ENCODE measurements at places on chromosomes 5 and 9.

- no peak for DNase-seq
Observed at GRCh38 chr5:110896901-110897300, 158.1 kb downstream of the SLC25A46 start.

DNA sequence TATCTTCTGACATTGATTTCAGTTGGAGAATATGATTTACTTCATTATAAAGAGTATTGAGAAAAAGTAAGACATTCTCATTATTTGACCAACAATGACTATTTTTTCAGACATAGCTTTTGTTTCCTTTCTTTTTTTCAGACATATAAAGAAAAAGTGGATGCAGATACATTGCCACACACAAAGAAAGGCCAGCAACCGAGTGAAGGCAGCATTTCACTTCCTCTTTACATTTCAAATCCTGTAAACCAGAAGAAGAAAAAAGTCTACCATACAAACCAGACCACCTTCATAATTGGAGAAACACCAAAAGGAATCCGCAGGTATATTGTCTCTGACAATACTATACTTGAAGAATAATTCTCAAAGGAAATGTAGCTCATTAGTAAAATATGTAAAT is 128.9 kb downstream of the ERCC6L2 start:
- no peak for DNase-seq

- DNase-seq, result no peak
Observed at GRCh38 chr9:11016081-11016480, 403.3 kb upstream of the PTPRD start.

DNA sequence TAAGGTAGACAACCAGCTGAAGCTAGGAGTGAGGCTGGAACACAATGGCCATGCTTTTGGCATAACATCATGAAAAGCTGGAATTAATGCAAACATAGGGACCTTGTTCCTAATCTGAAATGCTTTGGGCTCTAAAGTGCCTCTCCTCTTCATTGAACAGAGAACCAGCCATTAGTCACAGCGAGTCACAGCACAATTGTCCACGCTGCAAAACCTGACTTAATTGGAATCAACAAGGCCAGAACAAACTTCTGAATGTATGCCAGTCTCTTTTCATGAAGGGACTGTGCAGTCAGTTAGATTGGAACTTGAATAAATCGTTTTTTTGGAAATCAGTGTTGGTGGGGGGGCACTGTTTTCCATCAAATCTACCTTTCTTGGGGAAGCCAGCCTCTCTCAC is 96.5 kb downstream of the JAKMIP2 start:
- peak; percentile 12 for DNase-seq

DNA sequence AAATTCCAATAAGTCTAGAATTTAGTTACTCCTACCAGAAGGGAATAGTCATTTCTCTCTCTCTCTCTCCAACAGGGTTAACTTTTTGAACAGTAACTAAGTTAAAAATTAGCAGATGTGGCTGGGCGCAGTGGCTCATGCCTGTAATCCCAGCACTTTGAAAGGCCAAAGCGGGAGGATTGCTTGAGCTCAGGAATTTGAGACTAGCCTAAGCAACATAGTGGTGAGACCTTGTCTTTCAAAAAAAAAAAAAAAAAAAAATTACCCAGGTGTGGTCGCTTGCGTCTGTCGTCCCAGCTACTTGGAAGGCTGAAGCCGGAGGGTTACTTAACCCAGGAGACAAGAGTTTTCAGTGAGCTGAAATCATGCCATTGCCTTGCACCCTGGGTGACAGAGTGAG is 639.7 kb downstream of the PTPRD start:
- DNase-seq, result no peak

DNA sequence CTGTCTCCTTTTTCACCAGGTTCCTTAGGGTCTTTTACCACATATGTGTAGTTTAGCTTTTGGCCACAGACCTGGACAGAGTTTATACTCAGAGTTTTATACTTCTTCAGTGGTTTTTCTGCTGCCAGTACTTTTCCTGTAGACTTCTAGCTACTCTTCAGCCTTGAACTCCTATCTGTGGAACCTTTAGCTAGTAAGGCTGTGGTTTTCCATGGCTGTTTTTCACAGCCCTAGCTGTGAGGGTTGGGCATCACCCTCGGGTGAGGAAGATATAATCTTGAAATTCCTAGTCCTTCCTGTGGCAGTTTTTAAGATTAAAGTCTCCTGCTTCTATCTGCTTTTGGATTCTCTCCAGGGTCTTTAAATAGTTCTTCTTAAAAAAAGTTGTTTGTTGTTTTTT is 109.1 kb downstream of the FGF1 start:
- DNase-seq, result no peak

GRCh38 chr9:27258662-27259061 is 38.3 kb downstream of the EQTN start:
- DNase-seq, result no peak

DNA sequence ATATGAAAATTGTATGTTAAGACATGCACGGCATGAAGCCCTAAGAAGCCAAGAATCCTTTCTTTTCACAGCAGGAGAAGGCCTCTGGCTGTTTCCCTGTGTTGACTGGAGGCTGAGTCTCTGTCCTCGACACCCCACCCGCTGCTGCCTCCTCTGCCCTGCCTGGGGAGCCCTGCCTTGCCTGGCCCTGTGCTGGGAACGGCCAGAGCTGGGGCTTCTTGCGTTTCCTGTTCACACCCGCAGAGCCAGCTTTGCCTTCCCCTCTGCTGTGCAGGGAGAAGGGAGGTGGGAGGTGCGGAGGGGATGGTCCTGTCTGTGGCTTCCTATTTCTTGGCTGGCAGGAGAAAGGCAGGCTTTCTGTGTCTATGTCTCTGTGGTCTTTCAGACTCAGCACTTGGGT is 6.9 kb upstream of the GMCL2 start:
- no peak for DNase-seq

DNA sequence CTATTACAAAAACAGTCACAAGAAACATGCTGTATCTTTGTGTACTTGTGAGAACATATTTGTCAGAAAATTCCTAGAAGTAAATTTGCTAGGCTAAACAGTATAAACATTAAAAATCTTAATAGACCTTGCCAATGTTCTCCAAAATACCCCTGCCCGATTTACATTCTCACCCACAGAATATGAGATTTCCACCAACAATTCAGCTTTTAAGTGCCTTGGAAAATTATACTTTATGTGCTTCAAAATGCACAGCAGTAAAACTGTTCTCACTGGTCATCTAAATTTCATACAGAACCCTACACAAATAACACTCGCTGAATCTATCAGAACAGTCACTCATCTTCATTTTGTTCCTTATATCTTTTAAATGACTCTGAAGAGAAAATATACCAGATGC is 5.5 kb downstream of the MLLT3 start:
- DNase-seq, result no peak

DNA sequence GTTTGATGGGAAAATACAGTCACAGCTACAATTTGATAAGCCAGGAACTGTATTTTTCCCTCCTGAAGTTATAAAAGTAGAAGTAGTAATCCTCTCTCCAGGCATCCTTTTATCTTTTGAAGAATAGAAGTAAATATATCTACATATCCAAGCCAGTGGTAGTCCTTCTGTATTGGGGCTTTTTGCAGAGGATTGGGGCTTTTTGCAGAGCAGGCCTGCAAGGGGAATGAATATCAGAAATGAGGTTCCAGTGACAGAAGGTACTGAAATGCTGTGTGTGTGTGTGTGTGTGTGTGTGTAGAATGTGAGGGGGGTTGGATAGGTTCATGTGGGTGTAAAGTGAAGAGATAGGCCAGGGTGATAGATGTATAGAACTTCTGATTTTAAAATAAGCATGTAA is 127.4 kb downstream of the COMMD10 start:
- no peak for DNase-seq

GRCh38 chr5:118687661-118688621 is 300.4 kb downstream of the DTWD2 start:
- DNase-seq, result no peak

DNA sequence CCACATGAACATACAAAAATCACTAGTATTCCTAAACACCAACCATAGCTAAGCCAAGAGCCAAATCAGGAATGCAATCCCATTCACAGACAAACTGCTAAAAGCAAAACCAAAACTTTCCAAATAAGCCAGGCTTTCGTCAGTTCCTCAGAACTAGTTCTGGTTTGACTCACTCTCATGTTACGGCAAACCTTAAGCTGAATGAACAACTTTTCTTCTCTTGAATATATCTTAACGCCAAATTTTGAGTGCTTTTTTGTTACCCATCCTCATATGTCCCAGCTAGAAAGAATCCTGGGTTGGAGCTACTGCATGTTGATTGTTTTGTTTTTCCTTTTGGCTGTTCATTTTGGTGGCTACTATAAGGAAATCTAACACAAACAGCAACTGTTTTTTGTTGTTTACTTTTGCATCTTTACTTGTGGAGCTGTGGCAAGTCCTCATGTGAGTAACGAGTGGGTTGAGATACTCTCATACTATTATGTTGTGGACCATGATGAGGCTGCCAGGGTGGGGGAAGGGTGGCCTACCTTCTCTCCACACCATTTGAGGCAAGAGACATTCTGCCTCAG is at the start of gene PDCD1LG2:
Gene PDCD1LG2 (plus strand): TSS at position 172 of the 572 bp plus-strand sequence. CDS start 12,016 bp downstream, outside the sequence.
- no peak for DNase-seq

DNA sequence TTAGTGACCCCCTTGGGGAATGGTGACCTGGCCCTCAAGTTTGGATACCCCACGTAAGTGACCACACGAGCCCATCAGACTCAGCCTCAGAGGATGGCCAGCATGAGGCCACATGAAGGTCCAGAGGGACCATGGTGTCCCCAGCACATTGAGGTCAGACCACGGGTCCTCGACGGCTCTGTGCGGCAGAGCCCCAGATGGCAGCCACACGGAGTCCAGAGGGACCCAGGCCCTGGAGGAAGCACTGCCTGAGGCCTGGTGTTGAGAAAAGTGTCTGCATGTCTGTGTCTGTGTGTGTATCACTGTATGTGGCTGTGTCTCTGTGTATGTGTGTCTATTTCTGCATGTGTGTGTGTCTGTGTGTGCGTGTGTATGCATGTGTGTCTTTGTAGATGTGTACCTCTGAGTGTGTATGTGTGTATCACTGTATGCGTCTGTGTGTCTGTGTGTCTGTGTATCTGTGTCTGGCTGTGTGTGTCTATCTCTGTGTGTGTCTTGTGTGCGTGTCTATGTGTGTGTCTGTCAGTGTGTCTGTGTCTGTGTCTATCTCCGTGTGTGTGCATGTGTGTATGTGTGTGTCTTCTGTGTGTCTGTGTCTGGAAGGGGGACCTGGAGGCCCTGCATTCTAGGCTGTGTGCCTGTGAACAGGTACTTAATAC is 992 bp downstream of the LCNL1 start:
- DNase-seq, result no peak

DNA sequence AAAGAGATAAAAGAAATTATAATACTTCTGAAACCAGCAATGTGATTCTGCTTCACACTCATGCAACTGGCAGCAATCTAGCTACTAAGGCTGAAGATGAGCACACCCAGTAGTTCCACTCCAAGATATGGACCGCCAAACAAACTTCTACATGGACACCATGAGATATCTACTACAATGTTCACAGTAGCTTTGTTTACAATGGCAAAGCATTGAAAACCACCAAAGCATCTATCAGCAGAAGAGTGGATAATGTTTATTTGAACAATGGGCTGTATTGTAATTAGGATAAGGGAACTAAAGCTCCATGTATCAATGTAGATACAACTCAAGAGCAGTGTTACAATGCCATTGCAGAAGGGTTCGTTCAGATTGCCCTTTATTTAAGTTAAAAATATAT is 91.2 kb upstream of the ERBIN start:
- no peak for DNase-seq

DNA sequence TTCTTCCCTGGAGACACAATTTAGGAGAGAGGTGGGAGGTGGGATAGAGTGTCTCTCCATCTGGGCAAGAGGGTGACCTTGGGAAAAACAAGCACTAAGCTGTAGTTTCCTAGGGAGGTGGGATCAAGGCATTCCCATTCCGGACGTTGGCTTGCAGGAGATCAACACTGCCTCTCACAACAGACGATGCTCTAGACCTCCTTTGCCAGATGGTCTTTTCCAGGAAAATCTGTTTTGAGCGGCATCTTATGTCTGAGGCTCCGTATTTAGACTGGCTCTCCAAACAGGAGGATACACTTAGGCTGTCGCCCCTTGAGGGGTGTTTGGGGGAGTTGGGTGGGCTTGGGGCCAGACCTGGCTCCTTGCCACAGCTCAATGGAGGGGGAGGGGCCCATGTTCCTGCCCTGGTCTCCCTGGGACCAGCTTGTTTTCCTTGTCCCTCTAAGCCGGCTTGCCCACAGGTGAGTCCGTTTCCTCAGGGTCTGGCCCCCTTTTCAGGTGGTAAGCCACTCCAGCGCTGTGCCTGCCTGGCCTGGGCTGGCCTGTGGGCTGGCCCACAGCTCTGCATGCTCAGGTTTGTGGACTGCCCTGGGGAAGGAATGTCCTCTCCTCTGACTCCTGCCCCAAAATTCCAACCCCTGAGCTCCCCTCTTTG is 2.4 kb downstream of the PSD2 start:
- no peak for DNase-seq

- DNase-seq, result no peak
Observed at GRCh38 chr9:86685556-86685955, 261.8 kb downstream of the GAS1 start.

DNA sequence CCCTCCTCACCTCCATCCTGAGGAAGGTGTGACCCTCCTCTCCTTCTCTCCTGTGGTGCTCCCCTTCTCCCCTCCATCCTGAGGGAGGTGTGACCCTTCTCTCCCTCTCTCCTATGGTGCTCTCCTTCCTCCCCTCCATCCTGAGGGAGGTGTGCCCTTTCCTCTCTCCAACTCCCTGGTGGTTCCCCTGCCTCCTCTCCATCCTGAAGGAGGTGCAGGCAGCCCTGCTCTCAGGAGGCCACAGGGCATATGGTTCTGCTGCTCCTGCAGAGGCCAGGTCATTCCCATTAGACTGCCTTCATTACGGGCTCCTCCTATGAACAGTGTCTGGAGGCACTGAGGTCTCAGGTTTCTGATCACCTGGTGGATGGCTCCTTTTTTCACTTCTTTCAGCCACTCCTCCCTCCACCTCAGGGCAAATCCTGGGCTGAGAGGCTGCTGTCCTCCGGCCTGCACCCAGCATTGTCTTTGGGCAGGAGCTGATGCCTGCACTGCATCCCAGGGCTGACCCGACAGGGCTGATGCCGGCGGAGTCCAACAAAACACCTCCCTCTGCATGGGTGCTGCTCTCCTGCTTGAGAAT is 197.1 kb downstream of the MED10 start:
- DNase-seq, result no peak

DNA sequence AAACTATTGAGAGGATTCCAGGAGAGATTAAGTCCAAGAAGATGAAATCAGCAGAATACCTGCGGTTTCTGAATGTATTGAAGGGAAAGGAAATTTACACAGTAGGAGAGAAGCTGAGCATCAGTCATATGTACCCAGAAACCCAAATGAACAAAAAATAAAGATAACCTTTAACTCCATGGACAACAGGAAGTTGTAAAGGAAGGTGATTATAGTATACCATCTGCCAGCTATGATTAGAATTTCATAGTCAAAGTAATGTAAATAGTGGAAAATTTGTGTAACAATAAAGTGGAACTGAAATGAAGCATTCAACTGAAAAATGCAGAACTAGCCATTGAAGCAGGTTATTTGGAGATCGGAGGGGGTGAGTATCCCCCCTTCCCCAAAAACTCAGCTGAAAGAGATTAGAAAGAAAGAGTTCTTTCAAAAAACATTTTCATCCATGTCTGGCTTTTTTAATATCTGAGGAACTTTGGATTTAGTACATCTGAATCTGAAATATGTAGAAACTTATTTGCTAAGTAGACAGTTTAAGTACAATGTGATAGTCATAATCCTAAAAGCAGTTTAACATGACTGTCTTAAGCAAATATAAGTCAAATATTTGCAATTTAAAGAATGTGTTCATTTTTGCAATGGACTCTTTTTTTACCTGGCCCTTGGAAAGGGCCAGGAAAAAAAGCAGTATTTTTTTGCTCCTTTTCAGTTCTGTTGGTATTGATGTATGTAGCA is 58.4 kb downstream of the APC start:
- DNase-seq, result no peak

GRCh38 chr9:137055385-137056364 is 1.8 kb upstream of the ENTPD2 start:
- DNase-seq, result no peak

Data from epithelial cell of prostate (primary cell).